ENCODE measurements at places on chromosomes 3 and 15.

GRCh38 chr3:120438665-120439370 lies 12.0 kb downstream of the FSTL1 start:
- DNase-seq, result no peak
- H3K4me3 ChIP-seq, result no peak overlapping the region
- H3K36me3 ChIP-seq, result no peaks in the 10 kb centered on the region
- H3K27ac ChIP-seq, result no peak overlapping the region

DNA sequence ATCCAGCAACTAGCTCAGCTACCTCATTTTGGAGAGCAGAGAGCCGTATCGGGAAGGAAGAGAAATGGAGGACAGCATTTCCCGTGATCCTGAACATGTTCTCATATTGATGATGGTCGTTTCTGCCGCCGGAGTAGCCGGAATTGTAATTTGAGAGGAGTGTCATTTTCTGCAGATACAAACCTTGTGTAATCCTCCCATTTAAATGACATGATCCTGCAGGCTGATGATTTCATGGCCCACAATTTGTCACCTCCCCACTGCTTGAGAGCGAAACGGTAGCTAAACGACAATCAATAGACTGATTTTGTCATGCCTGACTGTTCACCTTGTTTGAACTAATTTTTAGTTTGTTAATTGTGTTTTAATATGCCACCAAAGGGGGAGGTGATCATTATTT lies 126.5 kb upstream of the CNTN6 start:
- no peak for DNase-seq
- no peak overlapping the region for H3K27ac ChIP-seq
- H3K27me3 ChIP-seq, result no peaks in the 10 kb centered on the region
- no peaks in the 10 kb centered on the region for H3K4me1 ChIP-seq
- no peak overlapping the region for H3K4me3 ChIP-seq

GRCh38 chr15:73022161-73022560 lies 30.1 kb upstream of the NEO1 start:
- H3K4me3 ChIP-seq, result no peak overlapping the region
- no peaks in the 10 kb centered on the region for H3K4me1 ChIP-seq
- H3K27ac ChIP-seq, result no peak overlapping the region
- no peak for DNase-seq
- no peaks in the 10 kb centered on the region for H3K36me3 ChIP-seq

DNA sequence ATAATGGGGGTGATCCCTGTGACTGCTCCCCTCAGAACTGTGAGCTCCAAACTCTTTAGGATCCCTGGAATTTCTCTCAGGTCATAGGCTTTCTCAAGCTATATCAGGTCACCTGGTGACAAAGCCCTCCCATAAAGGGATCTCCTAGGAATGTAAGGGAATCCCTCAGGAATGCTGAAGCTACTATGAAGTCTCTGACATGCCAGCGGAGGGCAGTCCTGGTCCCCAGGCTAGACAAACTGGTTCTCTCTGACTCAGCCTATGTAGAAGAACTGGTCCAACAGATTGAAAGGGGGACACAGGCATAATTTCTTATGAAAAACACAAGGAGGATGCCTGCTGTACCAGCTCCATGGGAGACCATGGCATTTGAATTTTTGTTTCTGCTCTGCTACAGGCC lies 6.7 kb downstream of the LPCAT4 start:
- H3K27ac ChIP-seq, result no peak overlapping the region
- H3K4me3 ChIP-seq, result no peak overlapping the region
- peaks cover 66% of the 10 kb centered on the region for H3K36me3 ChIP-seq
- H3K27me3 ChIP-seq, result no peaks in the 10 kb centered on the region
- H3K4me1 ChIP-seq, result peaks cover 9% of the 10 kb centered on the region
- DNase-seq, result no peak

DNA sequence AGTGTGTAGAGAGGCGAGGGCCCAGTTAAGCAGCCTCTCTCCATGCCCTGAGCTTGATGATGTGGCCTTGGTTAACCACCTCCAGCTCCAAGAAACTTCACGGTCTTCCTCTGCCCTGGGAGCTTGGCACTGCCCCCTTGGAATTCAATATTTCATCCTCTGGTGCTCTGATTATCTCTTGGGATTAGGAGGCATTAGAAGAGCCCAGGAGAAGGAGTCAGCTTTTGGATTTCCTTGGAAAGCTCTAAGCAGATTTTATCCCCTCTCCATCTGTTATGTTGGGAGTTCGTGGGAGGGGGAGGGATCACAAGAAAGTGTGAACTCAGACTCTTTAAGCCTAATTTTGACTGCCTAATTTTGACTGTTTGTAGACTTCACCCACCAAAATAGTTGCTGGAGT lies 132.7 kb upstream of the AGBL1 start:
- no peak overlapping the region for H3K27ac ChIP-seq
- H3K36me3 ChIP-seq, result no peaks in the 10 kb centered on the region
- DNase-seq, result no peak
- peaks cover 5% of the 10 kb centered on the region for H3K4me1 ChIP-seq

GRCh38 chr3:167521006-167521355 lies 47.1 kb upstream of the SERPINI2 start:
- no peaks in the 10 kb centered on the region for H3K36me3 ChIP-seq
- no peaks in the 10 kb centered on the region for H3K4me1 ChIP-seq
- H3K27ac ChIP-seq, result no peak overlapping the region
- DNase-seq, result no peak
- H3K4me3 ChIP-seq, result no peak overlapping the region
- H3K27me3 ChIP-seq, result no peaks in the 10 kb centered on the region

- H3K27ac ChIP-seq, result peak overlapping the region; percentile 99
- DNase-seq, result peak; percentile 50
- peak overlapping the region; percentile 100 for H3K4me3 ChIP-seq
- H3K36me3 ChIP-seq, result peaks cover 38% of the 10 kb centered on the region
- peaks cover 31% of the 10 kb centered on the region for H3K4me1 ChIP-seq
Measured at GRCh38 chr3:169771497-169772304, 1.5 kb upstream of the MYNN start.

DNA sequence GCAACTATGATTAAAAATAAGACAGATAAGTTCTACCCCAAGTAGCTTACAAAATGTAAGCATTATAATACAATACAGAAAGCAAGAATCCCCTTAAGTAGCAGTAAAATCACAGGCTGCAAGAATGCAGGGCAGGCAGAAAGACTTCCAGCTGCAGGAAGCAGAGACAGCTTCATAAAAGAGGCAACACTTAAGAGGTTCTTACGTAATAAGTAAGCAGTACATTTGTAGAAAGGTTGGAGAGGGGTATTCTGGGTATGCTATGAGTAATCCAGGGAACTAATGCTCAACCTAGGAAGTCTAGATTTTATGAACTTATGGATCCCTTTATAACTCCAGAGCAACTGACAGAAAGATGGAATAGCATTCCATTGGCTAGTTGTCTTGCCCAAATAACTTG lies 151.6 kb downstream of the IL5RA start:
- no peaks in the 10 kb centered on the region for H3K4me1 ChIP-seq
- no peak for DNase-seq
- no peaks in the 10 kb centered on the region for H3K27me3 ChIP-seq
- no peak overlapping the region for H3K4me3 ChIP-seq
- H3K36me3 ChIP-seq, result no peaks in the 10 kb centered on the region
- H3K27ac ChIP-seq, result no peak overlapping the region

DNA sequence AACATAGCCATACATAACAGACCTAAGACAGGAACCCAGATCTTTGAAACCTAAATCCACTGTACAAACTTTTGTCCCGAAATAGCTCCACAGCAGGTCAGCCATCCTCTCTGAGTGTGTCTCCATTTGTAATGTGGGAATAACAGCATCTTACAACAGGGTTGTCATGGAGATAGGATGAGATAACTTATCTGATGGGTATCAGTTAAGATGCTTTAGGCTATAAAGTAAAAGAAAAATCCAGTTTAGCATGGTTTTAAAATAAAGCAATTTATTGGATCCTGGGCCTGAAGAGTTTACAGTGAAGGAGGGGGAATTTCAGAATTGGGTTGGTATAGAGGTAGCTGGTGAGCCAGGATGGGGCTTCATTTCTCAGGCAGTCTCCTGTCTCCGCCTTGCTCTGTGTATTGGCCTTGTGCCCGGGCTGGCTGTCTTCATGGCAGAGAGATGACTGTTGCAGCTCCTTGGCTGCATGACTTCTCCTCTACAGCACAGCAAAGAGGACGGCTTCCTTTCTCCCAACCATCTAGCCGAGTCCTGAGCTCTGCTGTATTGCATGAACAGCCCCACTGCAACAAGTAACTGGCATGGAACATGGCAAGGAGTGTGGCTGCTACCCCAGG lies 131.9 kb upstream of the PROK2 start:
- peaks cover 8% of the 10 kb centered on the region for H3K4me1 ChIP-seq
- DNase-seq, result no peak
- H3K27me3 ChIP-seq, result peaks cover 80% of the 10 kb centered on the region

- H3K36me3 ChIP-seq, result peaks cover 3% of the 10 kb centered on the region
- no peak for DNase-seq
- H3K27me3 ChIP-seq, result peaks cover 62% of the 10 kb centered on the region
Measured at GRCh38 chr3:45145681-45146614, at the start of gene CDCP1. CDCP1 (minus strand) TSS chr3:45146378; CDS start chr3:45146287, 91 bp downstream.

- H3K27ac ChIP-seq, result no peak overlapping the region
- H3K4me1 ChIP-seq, result peaks cover 6% of the 10 kb centered on the region
- H3K4me3 ChIP-seq, result no peak overlapping the region
- DNase-seq, result no peak
- H3K27me3 ChIP-seq, result peaks cover 34% of the 10 kb centered on the region
Measured at GRCh38 chr3:115624901-115625300, 1.6 kb downstream of the GAP43 start.

DNA sequence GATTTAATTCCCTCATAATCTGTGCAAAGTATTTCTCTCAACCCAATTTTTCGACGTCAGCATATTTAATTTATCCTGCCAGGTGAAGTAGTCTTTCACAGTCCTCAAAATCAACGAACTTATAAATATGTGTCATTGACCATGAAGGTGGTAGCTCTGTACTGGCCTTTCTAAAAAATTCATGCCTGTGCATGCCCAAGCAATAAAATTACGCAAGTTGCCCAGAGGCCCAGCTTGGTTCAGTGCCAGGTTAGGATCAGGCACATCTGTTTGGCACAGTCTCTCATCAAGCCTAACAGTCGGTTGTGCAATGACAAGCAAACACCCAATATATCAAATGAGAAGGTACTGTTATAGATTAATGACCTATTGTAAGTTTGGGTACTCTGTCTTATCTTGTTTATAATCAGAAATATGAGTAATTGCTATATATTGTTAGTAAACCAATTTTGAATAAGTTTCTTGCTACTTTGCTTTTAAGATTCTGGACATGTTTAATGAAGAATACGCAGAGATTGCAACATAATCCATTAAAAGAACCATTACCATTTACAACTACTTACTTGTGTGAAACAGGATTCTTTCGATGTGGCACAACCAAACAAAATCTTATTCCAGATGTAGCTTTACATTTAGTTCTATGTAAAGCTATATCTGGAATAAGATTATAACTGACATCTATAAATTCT lies 159.0 kb upstream of the IL12A start:
- no peak overlapping the region for H3K4me3 ChIP-seq
- H3K36me3 ChIP-seq, result no peaks in the 10 kb centered on the region
- H3K27me3 ChIP-seq, result no peaks in the 10 kb centered on the region
- no peak overlapping the region for H3K27ac ChIP-seq
